ENCODE measurements at places on chromosomes 6 and 20.

GRCh38 chr6:30781743-30782424, 37.5 kb upstream of the IER3 start:
- DNase-seq, result peak; percentile 80

DNA sequence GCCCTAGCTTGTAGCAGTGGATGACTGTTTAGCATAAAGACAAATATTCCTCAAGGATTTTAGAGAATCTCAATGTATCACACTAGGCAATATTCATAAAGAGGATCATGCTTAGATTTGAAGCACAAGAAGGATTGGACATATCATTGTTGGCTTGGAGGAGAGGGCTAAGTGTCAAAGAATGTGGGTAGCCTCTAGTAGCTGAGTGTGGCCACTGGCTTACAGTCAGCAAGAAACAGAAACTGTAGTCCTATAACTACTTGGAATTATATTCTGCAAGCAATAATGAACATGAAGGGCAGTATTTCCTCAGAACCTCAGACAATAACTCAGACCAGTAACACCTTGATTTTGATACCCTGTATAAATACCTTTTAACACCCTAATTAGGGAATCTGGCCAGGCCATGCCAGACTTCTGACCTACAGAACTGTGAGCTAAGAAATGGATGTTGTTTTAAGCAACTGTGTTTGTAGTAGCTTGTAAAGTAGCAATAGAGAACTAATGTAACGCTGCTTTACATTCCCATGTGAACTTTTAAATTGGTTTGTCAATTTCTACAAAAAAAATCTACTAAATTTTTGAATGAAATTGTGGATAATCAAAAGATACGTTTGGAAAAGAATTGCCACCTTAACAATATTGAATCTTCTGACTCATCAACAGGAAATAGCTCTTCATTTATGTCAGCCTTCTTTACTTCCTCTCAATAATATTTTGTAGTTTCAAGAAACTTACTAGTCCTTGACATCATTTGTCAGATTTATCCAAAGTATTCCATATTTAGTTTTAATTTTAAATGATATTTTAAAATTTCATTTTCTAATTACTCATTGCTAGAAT, 65.2 kb upstream of the RSPO3 start:
- DNase-seq, result no peak

GRCh38 chr6:38215651-38216311, 396.3 kb downstream of the ZFAND3 start:
- DNase-seq, result no peak

GRCh38 chr6:36978421-36979346, 7.3 kb downstream of the MTCH1 start:
- no peak for DNase-seq

Measured in activated CD4-positive, alpha-beta T cell treated with anti-CD3 and anti-CD28 coated beads for 36 hours (primary cell).